Activated CD8-positive, alpha-beta memory T cell treated with anti-CD3 and anti-CD28 coated beads for 4 hours (primary cell): ENCODE measurements at places on chromosomes 4 and X.
A peak's percentile ranks its signal among the peaks of the same experiment; 100 is the strongest.

GRCh38 chrX:111257733-111258132 is 12.6 kb downstream of the CAPN6 start:
- DNase-seq, result no peak

DNA sequence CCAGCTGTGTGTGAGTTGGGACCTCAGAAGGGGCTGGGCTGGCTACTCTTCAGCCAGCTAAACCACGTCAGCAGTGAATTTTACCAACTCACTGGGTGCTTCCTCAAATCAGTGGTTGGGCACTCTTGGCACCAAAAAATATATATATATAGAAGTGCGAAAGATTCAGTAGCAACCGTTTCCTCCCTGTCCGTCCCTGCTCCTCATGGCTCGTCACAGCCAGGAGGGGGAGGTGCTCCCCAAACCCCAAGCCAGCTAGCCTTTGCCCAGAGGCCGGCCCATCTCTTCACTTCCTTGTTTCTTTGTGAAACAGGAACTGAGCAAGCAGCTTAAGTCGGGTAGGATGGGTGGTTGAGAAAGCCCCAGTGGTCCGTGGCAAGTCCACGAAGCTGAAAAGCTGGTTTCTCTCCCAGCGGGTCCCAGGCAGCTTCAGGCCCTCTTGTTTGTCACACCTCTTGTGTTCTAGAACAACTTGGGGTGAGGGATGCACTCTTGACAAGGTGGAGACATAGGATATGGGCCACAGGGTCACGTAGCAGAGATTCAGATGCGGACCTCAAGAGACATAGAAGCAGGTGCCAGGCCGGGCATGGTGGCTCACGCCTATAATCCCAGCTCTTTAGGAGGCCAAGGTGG is 6.8 kb upstream of the SASH3 start:
- DNase-seq, result no peak

- no peak for DNase-seq
Observed at GRCh38 chrX:154986826-154987575, 35.5 kb downstream of the F8 start.

- DNase-seq, result no peak
Observed at GRCh38 chrX:19687395-19687794, 172.1 kb upstream of the MAP3K15 start.

DNA sequence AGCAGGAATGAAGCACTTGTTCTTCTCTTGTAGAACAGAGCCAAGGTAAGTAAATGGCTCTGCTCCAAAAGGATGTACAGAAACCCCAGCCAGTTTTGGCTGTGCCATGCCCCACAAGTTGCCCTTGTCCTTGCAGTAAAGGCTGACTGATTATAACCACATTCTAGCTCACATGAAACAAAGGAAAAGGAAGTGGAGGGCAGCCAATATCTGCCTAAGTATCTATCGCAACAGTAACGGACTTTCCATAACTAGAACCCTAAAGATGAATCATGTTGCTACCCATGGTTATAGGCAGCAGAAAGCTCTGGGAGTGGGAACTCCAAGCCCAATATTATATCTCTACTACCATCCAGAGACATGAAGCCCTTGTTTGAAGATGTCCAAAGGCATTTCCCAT is 95.7 kb downstream of the COMMD8 start:
- no peak for DNase-seq

DNA sequence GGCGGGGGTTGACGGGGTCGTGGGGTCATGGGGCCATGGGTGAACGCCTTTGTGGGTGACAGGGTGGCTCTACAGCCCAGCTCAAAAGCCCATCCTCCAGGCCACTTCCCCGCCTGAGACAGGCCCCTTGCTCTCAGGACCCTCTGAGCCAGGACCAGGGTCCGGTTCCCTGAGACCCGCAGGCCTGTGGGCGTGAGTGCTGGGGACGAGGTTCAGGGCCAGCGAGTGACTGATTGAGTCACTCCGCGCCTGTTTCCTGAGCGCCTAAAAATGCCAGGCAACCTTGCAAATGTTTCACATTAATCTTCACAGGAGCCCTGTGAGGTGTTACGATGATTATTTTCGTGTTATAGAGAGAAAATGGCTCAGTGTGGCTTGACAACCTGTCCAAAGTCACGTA is 97.8 kb downstream of the ZNF674 start:
- peak; percentile 1 for DNase-seq

GRCh38 chr4:84790769-84791565 is 175.5 kb downstream of the WDFY3 start:
- DNase-seq, result no peak

GRCh38 chr4:78477276-78477675 is 74.3 kb upstream of the ANXA3 start:
- no peak for DNase-seq

DNA sequence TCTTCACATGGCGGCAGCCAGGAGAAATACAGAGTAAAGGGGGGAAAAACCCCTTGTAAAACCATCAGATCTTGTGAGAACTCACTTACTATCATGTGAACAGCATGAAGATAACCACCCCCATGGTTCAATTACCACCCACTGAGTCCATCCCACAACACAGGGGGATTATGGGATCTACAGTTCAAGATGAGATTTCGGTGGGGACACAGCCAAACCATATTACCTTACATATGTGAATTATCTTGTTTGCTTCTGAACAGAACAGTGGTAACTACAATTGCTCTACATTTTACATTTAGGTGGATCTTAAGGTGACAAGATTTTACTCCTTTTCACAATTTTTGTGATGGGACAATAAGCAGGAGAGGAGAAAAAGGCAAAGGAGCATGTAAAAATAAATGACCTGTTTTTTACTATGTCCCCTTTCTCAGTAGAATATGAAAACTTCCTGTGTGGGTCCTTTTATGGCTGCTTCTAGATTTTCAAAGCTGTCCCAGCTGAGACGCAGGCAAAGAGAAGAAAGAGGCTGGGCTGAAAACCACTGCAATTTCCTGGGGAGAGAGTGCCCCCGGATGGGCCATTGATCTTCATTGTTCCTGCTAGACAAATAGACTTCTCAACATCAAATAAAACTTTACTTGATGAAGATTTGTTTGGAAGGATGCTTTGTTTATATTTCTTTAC is 45.9 kb upstream of the PGM2 start:
- peak; percentile 11 for DNase-seq

- no peak for DNase-seq
Observed at GRCh38 chrX:22073928-22074327, 41.8 kb downstream of the PHEX start.

- no peak for DNase-seq
Observed at GRCh38 chrX:149003863-149004660, 501.0 kb downstream of the IDS start.

DNA sequence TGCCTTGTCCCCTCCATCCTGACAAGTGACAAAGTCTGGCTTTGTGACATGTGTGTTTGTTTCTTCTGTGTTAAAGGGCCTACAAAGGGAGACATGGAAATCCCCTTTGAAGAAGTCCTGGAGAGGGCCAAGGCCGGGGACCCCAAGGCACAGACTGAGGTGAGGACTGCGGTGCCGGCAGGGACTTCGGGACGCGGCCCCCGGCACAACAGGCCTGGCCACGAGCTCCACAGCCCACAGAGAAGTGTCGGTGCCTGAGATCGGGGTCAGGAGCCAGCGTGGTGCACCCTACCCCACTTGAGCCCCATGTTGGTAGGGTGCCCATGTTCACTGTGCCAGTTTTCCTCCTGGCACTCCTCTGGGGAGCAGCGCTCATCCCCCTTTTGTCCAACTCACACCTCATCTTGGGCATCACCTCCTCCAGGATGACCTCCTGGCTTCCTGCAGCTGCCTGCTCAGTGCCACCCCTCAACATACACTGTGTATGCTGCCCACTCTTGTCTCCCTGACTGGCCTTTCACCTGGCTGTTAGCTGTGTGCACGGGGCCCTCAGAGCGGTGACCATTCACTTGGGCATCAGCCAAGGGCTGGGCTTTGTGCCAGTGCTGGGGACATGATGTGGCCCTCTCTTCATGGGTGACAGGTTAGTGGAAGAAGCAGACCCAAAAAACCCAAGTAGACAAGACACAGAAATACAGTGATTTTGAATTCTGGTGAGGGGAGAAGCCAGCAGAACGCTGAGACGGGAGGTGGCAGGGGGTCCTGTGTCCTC is 17.6 kb downstream of the WFS1 start:
- no peak for DNase-seq

GRCh38 chr4:110415041-110415440 is 60.9 kb upstream of the ENPEP start:
- DNase-seq, result no peak

- DNase-seq, result no peak
Observed at GRCh38 chr4:172998527-172999469, 169.8 kb upstream of the GALNT7 start.

- DNase-seq, result no peak
Observed at GRCh38 chrX:17192106-17192505, 182.9 kb upstream of the NHS start.

DNA sequence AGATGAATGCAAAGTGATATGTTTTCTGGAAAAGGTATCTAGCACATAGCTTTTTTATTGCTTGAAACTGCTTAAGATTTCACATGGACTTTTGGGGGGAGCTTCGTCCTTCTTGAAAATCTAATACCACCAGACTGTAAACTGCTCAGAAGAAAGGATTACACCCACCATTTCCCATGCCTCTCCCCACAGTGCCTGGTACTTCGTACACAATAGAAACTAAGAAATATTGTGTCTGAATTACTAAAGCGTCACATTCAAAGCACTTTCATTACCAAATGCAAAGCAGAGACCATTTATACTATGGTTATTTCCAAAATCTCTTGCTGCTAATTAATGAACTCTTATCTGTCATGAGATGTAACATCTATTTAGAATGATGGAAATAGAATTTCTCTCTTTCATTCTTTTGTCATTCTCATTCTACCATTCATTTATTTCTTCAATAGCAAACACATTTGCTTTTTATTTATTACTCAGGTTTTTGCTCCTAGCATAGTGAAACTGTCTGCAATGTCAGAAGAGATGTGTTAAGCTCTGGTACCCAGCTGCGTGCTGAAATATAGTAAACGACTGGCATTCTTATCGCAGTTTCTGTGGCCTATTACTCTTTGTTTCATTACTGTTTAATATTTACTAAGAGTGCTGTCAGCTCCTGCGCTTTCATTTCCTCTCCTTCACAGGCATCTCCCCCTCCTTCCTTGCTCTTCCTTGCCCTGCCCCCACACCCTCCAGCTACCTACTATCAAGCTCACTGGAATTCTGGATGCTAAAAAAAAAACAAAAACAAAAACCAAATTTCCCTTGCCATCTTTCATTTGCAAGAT is 51.4 kb upstream of the RAPGEF2 start:
- no peak for DNase-seq

GRCh38 chr4:88587306-88587705 is 5.0 kb upstream of the HERC3 start:
- DNase-seq, result no peak

- no peak for DNase-seq
Observed at GRCh38 chr4:24999392-25000089, 31.2 kb downstream of the LGI2 start.

GRCh38 chrX:21493226-21493830 is 119.1 kb downstream of the CNKSR2 start:
- DNase-seq, result no peak

DNA sequence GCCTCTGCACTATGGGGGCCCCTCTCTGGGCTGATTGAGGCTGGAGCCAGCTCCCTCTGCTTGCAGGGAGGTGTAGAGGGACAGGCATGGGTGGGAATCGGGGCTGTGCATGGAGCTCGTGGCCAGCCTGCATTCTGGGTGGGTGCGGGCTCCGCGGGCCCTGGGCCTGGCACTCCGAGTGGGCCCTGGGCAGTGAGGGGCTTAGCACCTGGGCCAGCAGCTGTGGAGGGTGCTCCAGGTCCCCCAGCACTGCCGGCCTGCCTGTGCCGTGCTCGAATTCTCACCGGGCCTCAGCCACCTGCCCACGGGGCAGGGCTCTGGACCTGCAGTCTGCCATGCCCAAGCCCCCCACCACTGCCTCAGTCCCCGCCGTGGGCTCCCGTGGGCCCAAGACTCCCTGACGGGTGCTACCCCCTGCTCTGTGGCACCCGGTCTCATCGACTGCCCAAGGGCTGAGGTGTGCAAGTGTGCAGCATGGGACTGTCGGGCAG is 681.2 kb downstream of the PDHA2 start:
- no peak for DNase-seq

DNA sequence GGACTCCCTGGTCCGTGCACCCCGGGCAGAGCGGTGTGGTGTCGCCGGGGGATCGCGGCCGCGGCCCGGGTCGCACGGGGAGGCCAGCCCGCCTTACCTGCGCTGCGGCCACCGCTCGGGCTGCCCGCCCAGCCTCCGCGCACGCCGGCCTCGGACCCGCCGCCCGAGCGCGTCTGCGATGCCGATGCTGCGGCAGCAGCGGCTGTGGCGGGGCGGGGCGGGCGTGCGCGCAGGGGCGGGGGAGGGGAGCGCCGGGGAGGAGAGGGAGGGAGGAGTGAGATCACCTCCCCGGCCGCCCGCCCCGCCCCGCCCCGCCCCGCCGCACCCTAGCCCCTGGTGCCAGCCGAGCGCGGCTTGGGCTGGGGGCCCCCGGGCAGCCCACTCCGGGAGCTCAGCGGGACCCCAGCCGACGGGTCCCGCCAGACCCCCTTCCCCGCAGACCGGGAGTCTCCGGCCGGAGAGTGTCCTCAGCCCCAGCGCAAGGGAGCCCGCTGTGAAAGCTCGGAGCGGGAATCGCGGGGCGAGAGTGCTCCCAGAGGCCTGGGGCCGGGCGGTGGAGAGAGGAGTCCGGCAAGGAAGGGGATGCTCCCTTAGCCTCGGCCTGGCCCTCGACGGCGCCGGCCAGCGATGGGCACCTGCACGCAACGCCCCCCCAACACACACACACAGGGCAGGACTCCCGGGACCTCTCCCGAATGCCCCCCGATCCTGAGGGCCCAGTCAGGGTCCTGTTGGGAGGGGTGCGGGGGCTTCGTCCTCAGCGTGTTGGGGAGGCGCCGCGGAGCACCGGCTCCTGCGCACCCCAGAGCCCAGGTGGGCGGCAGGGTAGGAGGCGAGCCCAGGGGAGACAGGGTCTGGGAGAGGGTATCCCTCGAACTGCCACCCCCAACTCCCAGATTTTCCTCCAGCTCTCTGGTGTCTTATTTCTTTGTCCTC is at the start of gene L1CAM:
L1CAM (minus strand) TSS at position 206 of the 936 bp plus-strand sequence. CDS start 10,337 bp downstream, outside the sequence.
- DNase-seq, result no peak

- no peak for DNase-seq
Observed at GRCh38 chr4:74223801-74224200, 65.9 kb downstream of the MTHFD2L start.

GRCh38 chr4:37220685-37221084 is 23.9 kb upstream of the NWD2 start:
- no peak for DNase-seq

DNA sequence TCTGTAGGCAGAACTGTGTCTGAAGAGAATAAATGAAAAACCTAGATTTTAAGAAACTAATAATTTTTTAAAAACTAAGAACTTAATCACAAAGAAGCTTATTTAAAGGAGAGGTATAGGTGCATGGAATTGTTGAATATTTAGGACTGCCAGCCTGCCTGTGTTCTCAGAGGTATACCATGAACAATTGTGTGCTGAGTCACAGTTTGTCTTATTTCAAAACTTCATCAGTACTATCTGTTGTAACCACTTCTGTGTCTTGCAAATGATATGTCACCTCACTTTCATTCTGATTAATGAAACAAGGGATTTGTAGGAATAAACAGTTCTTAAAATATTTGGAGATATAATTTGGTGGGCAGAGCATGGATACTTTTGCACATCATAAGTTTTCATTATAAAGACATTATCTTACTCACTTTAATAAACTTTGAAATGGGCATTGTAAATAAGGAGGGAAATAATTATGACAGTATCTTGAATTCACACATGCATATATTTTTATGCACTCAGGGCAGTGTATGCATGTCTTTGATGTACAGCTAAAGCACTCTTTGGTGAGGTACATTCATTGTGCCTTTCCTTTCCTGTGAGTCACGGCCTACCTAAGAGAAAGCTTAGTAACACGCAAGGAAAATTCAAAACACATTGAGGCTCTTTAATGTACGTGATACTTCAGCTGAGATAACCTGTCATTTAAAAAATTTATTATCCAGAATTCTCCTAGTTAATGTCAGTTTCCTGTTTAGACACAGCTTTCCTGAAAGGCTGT is 31.7 kb downstream of the STOX2 start:
- DNase-seq, result no peak
